ENCODE measurements at places on chromosomes 12 and 14.
A peak's percentile ranks its signal among the peaks of the same experiment; 100 is the strongest.

DNA sequence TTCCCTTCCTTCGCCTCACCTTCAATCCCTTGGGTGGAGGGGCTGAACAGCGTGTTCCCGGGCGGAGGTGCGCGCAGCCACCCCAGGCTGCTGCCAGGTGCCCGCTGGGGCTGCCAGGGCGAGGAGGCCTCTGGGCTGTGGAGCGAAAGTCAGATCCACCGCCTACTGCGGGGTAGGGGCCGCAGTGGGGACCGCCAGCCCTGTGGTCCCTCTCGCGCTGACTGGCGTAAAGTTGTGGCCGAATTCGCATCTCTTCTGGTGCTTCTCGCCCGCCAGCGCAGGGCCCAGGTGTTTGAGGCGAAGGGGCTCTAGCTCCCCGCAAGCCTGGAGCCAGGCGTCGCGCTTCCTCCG lies 6.9 kb upstream of the HOXC4 start:
- no peak for DNase-seq

DNA sequence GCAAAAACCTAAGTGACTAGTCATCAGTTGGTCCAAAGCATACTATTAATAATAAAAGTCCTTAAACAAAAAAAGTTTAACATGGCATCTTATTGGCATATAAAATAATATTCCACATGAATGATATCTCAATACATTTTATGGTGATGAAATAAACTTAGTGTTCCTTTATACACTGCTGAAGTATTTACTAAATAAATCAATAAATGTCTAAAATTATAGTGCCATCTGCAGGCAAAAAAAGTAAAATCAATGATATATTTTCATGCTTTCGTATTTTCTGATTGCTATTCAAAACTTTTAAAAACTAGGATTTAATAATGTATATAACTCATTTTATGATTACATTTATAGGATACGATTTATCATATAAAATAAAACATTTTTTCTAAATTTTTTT lies 30.5 kb downstream of the PUS7L start:
- no peak for DNase-seq

- no peak for DNase-seq
These were observed 26.3 kb downstream of the SLC38A1 start for GRCh38 chr12:46242569-46242968.

- peak; percentile 18 for DNase-seq
These were observed 430.0 kb downstream of the ETNK1 start for GRCh38 chr12:23055004-23055403.

DNA sequence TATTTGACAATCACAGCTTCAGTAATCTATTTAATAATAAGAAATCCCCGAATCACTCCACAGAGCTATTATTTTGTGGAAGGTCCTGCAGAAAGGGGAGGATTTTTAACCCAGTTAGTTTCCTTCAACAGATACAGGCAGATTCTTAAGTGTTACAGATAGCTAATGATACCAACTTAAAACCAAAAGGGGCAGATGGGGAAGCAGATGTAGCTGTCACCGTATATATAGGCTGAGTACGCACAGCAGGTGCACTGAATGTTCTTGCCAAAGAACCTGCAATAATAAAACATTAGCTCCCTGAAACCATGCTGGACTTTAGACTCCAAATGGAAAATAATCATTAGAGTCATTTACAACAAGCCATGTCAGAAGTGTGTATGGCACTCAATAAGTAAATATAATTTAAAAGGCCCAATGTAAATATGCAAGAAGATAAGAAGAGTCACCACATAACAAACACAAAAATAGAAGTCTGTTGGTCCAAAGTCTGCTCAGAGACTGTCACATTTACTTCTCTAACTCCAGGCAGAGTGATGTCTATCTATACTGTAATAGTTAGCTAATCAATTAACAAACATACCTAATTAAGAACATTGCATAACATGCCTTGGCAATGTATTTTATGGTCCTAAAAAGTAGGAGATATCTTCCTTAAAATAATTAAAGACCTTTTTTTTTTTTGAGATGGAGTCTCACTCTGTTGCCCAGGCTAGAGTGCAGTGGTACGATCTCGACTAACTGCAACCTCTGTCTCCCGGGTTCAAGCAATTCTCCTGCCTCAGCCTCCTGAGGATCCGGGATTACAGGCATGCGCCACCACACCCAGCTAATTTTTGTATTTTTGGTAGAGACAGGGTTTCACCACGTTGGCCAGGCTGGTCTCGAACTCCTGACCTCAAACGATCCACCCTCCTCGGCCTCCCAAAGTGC lies 78.8 kb downstream of the SEC23A start:
- no peak for DNase-seq

GRCh38 chr12:25670076-25671055 lies 117.3 kb upstream of the LMNTD1 start:
- no peak for DNase-seq

GRCh38 chr12:42762395-42762925 lies 172.9 kb upstream of the PRICKLE1 start:
- no peak for DNase-seq

GRCh38 chr12:26963413-26963812 lies 25.1 kb downstream of the FGFR1OP2 start:
- DNase-seq, result peak; percentile 11

GRCh38 chr12:87815771-87816585 lies 213.2 kb downstream of the C12orf50 start:
- DNase-seq, result peak; percentile 83

DNA sequence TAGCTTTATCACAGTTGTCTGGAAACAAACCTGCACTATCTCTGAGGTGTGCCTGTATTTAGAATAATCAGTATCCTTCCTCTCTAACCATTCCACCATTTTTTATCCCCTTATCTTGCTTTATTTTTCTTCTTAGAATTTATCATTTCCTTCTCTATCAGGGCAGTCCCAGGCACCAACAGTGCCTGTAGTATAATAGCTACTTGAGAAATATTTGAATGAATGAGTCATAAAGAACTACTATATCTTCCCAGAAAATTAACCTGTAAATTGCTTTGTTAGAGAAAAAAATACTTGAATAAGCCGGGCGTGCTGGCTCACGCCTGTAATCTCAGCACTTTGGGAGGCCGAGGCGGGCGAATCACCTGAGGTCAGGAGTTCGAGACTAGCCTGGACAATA lies 21.2 kb upstream of the FOXJ2 start:
- no peak for DNase-seq

DNA sequence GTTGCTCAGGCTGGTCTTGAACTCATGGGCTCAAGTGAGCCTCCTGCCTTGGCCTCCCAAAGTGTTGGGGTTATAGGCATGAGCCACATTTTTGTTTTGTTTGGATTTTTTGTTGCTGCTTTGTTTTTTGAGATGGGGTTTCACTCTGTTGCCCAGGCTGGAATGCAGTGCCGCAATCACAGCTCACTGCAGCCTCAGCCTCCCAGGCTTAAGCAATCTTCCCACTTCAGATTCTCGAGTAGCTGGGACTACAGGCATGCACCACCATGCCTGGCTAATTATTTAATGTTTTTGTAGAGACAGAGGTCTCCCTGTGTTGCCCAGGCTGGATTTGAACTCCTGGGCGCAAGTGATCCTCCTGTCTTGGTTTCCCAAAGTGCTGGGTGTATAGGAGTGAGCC lies 5.7 kb upstream of the PLEK2 start:
- DNase-seq, result peak; percentile 32

DNA sequence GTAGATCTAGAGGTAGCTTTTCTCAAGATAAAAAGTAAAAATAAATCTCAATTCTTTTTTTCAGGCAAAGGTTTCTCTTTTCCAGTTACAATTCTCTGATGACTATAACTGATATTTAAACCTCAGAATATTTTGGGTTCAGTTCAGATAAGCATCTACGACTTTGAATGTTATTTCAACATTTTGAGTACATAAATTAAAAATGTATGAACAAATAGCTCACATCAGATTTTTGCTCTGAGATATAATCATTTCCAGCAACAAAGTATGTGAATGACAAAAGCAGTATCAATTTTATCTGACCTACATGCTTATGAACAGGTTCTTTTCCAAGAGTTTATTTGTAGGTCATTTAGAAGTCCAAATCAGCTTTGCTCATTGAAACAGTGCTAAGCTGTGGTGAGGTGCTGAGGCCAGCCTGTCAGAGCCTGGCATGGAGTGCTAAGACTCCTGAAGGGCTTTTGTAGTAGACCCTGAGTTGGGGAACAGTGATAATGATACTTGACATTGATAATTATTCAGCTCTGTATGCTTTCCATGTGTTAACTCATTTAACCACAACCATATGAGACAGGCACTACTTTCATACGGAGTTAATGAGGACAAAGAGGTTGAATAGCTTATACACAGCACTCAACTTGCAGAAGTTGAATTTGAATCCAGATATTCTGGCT lies 205.0 kb upstream of the DCN start:
- DNase-seq, result no peak

GRCh38 chr14:100080206-100080605 lies 15.0 kb downstream of the EVL start:
- DNase-seq, result no peak

GRCh38 chr12:6198051-6198450 lies 2.1 kb upstream of the CD9 start:
- DNase-seq, result no peak

DNA sequence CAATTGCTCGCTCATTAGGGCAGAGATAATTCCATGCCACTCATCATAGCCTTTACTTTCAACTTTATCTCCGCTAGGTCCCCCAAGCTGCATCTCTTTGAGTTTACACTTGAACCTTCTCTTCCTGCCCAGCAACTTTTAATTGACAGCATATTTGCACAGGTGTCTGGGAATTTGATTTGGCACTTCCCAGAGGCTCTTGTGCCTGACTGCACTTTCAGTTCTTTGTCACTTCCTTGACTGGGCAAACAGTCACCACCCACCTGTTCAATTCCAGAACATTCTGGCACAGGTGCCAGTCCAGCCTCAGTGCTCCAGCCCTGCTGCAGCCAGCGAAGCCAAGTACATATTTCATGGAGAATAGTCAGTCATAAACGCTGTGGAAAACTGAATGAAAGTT lies 110.1 kb upstream of the LRIG3 start:
- DNase-seq, result no peak

GRCh38 chr14:70934502-70935134 lies 27.4 kb downstream of the PCNX1 start:
- DNase-seq, result peak; percentile 61

DNA sequence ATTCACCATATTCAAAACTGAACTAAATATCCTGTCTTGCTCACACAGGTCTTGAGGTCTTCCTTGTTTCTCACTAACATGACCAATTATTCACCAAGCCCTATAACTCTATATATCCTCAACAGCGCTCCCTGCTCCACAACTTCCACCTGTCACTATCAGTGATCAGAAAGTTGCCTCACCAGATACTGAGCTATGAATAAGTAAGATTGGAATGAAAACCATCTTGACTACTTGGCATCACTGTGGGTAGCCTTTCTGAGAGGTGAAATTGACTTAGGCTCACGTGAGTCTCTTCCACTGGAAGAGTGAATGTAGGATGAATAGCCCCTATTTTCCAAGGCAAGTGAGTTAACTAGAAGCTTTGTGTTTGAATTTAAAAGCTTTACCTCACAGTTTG lies 167.1 kb downstream of the PIK3C2G start:
- DNase-seq, result no peak

- DNase-seq, result no peak
These were observed 398.1 kb downstream of the ZFP36L1 start for GRCh38 chr14:68394764-68395143.

DNA sequence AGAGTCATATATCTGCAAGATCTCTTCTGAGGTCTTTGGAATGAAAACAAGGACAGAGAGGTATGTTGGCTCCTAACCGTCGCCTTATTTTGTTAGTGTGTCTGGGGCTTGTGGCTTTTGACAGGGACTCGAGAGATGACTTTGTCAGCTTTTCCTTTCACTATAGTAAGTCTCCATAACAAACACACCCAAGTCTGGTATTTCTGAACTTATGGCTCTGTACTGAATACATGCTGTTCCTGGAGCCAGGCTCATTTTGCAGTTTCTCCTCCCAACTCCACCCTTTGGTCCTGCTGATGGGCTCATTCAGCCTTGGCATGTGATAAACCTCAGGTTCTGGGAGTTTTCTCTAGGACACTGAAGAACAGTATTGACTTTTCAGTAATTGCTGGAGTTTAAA lies 27.7 kb upstream of the TMED10 start:
- DNase-seq, result no peak

GRCh38 chr12:3101309-3102024 lies 24.3 kb downstream of the TSPAN9 start:
- peak; percentile 48 for DNase-seq

DNA sequence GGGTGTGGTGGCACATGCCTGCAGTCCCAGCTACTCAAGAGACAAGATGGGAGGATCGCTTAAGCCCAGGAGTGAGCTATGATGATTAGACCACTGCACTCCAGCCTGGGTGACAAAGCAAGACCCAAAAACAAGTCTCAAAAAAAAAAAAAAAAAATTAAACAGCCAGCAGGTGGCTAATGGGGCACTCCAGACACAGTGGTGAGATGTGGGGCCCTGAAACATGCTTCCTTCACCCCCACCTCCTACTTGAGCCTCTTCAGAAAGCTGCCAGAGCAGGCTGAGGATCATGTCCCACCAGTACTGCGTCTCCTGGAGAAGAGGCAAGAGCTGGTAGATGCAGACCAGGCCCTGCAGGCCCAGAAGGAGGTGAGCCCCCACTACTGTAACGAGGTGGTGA lies 2.1 kb downstream of the CFAP73 start:
- DNase-seq, result no peak

GRCh38 chr14:21768116-21768874 lies 94.7 kb upstream of the OR4E1 start:
- DNase-seq, result no peak

DNA sequence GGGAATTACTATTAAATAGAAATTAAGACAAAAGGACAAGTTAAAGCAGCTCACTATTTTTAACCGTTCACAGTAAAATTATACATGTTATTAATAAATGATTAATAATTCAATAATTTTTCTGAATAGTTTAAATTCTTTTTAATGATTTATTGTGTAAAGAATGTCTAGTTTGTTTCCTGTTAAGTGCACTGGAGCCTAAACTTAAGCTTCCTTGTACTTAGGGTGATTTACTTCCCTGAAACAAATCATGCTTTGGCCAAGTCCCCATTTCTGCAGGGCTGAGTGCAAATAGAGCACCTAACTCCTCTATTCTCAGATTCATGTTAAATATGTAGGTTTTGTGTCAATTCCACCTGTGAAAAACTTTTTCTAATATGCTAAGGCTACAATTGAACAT lies 188.9 kb upstream of the PDZRN4 start:
- peak; percentile 2 for DNase-seq

- DNase-seq, result no peak
These were observed 229.3 kb upstream of the LHX5 start for GRCh38 chr12:113700943-113701342.

- no peak for DNase-seq
These were observed 407.9 kb upstream of the ATXN7L3B start for GRCh38 chr12:74129702-74130101.

GRCh38 chr14:99344051-99344758 lies 72.2 kb upstream of the BCL11B start:
- no peak for DNase-seq

- no peak for DNase-seq
These were observed 1.4 kb downstream of the SIVA1 start for GRCh38 chr14:104754213-104754851.

- DNase-seq, result no peak
These were observed 3.3 kb downstream of the DCN start for GRCh38 chr12:91179315-91179714.

DNA sequence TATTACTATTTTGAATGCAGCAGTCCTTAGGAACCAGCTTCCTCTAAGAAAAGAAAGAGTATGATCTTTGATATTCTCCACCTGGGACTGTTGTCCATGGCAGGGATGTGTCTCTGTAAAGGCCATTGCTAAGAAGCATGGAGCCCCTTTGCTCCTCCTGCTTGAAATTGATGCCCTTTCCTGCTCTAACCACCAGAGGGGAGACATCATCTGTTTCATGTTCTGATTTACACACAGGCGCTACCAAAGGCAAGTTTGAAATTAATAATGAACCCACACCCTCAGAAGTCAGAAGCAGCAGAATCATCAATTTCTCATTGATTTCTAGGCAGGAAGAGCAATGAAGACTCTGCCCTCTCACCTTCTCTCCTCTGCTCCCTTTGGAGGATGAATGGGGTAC lies 253.8 kb downstream of the RMST start:
- no peak for DNase-seq

Data from fibroblast of skin of right quadriceps (primary cell).